ENCODE measurements at places on chromosomes 5 and 9.

GRCh38 chr5:4661836-4662235, 478.3 kb upstream of the ADAMTS16 start:
- DNase-seq: no peak

DNA sequence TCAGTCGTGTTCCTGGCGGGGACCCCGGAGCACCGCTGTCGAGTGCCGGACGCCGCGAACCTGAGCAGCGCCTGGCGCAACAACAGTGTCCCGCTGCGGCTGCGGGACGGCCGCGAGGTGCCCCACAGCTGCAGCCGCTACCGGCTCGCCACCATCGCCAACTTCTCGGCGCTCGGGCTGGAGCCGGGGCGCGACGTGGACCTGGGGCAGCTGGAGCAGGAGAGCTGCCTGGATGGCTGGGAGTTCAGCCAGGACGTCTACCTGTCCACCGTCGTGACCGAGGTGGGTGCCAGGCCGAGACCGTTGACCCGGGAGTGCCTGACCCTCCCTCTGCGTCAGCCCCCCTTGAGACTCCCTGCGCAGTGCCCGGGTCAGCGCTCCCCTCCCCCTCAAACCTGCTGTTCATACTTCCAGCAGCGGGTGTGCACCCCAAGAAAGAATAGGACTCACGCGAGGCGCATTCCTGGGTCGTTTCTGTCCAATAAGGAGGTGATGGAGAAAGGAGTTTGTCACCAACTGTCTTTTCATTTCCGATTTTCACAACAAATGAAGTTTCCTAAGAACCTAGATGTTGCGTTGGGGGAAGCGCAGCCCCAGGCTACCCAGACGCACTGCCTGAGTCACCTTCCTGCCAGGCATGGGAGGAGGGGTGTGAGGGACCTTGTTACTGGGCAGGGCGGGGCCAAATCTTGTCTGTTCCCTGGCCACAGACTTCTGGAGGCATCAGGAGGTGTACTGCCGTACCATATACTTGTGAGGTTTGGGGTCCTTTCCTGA, 722 bp downstream of the SLC22A4 start:
- DNase-seq: peak; percentile 69

- no peak for DNase-seq
These were observed 162.0 kb downstream of the RGS3 start for GRCh38 chr9:113625486-113625885.

GRCh38 chr5:38563624-38564023, 7.2 kb upstream of the LIFR start:
- DNase-seq: no peak

GRCh38 chr9:79360387-79361347, 211.1 kb upstream of the TLE4 start:
- DNase-seq: no peak

- no peak for DNase-seq
These were observed 116.9 kb downstream of the ARRDC3 start for GRCh38 chr5:91266184-91266705.

GRCh38 chr5:96664669-96665068, 2.5 kb downstream of the CAST start:
- DNase-seq: no peak

GRCh38 chr5:158124606-158125316, 265.8 kb upstream of the CLINT1 start:
- DNase-seq: no peak

- no peak for DNase-seq
These were observed 65.4 kb downstream of the EGFLAM start for GRCh38 chr5:38323645-38324295.

- DNase-seq: no peak
These were observed 300.4 kb downstream of the IRX2 start for GRCh38 chr5:2451100-2451499.

- DNase-seq: no peak
These were observed 20.8 kb downstream of the MEGF10 start for GRCh38 chr5:127311349-127311748.

GRCh38 chr5:167626341-167627123, 664.9 kb upstream of the WWC1 start:
- DNase-seq: no peak

DNA sequence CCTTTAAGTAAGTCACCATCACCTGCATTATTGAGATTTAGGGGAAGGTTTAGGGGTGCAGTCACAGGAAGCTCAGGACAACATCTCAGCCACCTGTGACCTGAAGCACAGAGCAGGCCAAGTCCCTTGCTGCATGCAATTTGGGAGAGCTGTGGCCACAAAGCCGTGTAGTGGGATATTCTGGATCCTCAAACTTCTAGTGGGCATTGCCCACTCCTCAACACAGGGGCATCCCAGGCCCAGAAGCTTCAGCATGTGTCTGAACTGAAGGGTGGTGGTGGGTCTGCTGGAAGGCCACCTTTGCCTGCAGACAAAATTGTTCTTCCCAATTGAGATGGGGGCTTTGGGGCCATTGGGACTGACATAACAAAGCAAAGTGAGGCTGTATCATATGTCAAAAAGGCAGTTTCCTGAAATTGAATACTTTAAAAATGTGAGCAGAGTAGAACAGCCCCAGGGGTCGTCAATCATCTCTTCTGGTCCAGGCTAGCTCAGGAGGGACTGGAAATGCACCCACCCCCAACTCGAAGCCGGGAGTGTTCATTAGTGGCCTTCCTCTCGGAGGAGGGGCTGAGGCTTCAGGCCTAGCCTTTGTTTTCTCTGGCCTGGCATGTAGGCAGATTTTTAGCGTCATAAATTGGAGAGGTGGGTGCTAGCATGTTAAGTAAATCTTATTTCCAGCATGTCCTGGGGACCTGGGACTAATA, 2.8 kb upstream of the GADD45G start:
- DNase-seq: no peak

DNA sequence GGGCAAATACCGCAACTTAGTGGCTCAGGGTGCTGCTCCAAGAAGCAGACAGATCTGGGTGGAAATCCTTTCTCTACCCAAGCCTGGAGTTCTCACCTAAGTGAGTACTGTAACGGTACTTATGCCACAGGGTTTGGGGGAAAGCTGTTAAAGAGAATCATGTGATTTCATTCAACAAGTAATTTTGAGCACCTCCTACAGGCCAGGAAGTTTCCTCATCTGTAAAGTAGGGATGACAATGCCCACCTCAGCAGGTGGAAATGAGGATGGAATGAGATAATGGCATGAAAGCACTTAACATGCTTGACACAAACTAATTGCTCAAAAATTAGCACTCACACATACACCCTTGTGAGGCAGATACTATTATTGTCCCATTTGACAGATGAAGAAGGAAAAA, 114.1 kb downstream of the JAKMIP2 start:
- DNase-seq: no peak

GRCh38 chr5:140977003-140977402, 10.7 kb downstream of the PCDHAC2 start:
- DNase-seq: no peak

DNA sequence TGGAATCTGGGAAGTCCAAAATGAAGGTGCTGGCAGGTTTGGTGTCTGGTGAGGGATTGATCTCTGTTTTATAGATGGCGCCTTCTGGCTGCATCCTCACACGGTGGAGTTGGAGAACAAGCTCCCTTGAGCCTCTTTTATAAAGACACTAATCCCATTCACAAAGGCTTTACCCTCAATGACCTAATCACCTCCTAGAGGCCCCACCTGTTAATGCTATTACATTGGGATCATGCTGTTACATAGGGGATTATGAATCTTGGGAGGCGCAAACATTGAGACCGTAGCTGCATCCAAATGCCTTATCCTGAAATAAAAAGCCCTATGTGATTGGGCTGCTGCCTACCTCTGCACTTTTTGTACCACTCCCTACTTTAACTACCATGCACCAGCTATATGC, 197.1 kb upstream of the HMHB1 start:
- no peak for DNase-seq

DNA sequence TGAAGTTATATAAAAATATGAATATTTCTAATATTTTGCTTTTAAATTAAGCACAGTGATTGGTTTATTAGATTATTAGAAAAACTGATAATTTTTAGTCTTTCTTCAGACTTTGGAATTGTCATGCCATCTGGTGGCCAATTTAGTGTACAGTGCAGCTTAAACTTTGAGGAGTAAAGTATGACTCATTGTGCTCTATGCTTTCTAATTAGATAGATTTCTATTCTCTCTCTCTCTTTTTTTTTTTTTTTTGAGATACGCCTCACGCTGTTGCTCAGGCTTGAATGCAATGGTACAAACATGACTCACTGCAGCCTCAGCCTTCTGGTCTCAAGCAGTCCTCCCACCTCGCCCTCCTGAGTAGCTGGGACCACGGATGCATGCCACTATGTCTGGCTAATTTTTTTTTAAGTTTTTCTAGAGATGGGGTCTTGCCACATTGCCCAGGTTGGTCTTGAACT, 42.1 kb upstream of the GPR21 start:
- peak; percentile 4 for DNase-seq

GRCh38 chr5:42108468-42108867, 183.4 kb downstream of the FBXO4 start:
- DNase-seq: no peak

GRCh38 chr5:129745997-129746396, 1.9 kb upstream of the MINAR2 start:
- no peak for DNase-seq

GRCh38 chr9:100322954-100323536, 29.7 kb downstream of the TEX10 start:
- no peak for DNase-seq

- no peak for DNase-seq
These were observed 12.3 kb downstream of the GAPT start for GRCh38 chr5:58503390-58504046.

DNA sequence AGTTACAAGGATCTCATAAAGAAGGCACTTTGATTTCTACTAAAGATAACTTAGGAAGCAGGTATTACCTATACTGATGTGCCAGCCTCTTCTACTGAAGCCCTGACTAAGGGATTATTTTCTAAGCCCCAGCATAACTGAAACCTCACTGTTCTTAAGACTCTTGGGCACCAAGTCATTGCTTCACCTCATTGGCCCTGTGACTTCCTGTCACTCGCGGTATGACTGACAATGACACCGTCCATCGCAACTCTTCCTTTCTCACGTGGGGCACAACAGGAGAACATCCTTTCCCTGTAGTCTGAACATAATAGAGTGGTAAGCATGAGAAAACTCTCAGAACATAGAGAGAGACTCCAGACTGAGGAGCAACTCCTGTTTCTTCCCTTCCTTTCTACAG, 6.4 kb downstream of the OR2V2 start:
- no peak for DNase-seq

- no peak for DNase-seq
These were observed 2.8 kb downstream of the CKS2 start for GRCh38 chr9:89313842-89314241.

DNA sequence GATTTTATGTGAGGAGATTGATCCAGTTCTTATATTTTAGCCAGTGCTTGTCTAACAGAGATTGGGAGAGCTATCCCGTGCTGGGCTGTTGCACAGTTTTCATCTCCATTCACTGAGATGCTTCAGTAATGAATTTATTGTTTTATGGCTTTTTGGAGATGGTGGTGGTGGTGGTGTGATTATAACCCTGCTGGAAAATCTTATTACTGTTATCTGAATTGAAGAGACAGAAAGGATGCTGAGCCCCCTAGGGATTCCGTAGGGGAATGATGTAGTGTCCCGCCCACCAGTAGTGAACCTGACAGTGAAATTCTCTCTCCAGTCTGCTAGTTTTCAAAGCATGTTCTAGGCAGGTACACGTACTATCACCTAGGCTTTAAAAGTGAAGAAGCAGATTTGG, 1.9 kb downstream of the RAI14 start:
- no peak for DNase-seq

- DNase-seq: no peak
These were observed 37.6 kb downstream of the RHOBTB3 start for GRCh38 chr5:95768731-95769130.

- DNase-seq: no peak
These were observed 2.7 kb upstream of the TRIM52 start for GRCh38 chr5:181263633-181264032.

DNA sequence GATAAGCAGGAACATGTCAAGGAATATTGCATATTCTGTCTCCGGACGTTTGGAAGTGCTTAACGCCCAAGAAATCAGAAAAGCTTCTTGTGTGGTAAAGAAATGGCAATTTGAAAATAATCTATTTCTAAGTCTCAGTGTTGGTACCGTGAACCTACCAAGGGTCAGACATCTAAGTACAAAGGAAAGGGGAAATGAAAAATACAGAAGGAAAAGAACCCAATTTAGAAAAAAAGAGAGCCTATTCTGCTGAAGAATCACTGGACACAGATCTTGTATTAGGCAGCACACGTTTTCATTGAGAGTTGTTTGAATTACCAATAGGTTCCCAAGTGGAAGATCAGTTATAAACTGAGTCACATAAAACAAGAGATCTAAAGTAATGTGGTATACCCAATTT, 46.9 kb upstream of the CEP78 start:
- DNase-seq: no peak

- DNase-seq: no peak
These were observed 104.2 kb upstream of the RASEF start for GRCh38 chr9:83167126-83167525.

- DNase-seq: no peak
These were observed 757 bp downstream of the TMEM250 start for GRCh38 chr9:136117916-136118319.

- DNase-seq: no peak
These were observed at the start of gene CNTFR for GRCh38 chr9:34589636-34590380. TSS of gene CNTFR (minus strand) at chr9:34589724. CDS start at chr9:34568981, 20,743 bp downstream.

- DNase-seq: no peak
These were observed 126.5 kb upstream of the LARP1 start for GRCh38 chr5:154628685-154629084.

DNA sequence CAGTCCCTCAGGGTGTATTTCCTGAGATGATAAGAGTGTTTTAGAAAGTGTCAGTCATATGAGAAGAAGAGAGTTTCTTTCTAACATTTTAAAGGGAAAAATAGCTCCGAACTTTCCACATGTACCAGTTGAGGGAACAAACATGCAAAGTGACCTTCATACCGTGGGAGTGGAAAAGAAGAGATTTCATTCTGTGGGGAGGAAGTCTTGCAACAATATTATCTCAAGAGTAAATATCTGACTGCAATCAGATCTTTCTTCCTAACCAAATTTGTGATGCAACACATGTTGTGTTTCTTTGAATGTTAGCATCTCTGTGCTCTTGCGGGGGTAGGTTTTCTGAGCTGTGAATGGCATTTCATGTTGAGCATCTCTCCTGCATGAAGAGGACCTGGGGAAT, 30.6 kb downstream of the ANKRD55 start:
- no peak for DNase-seq

DNA sequence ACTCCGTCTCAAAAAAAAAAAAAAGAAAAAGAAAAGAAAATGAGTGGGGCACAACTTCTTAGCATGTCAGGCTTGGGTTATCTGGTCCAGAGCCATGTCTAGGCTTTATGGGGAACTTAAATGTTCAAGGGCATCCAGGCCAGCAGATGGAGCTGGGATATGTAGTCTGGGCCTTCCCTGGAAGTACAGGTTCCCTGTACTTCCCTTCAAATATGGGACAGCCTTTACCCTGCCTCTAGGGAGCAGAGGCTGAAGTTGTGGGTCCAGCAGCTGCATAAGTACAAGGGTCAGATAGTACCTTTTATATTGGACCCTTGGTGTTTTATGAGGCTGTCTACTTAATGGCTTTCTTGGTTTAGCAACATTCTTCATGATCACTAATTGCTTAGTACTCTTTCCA, 42.1 kb downstream of the FAF2 start:
- DNase-seq: no peak
